ENCODE measurements at places on chromosomes 7 and 10.

DNA sequence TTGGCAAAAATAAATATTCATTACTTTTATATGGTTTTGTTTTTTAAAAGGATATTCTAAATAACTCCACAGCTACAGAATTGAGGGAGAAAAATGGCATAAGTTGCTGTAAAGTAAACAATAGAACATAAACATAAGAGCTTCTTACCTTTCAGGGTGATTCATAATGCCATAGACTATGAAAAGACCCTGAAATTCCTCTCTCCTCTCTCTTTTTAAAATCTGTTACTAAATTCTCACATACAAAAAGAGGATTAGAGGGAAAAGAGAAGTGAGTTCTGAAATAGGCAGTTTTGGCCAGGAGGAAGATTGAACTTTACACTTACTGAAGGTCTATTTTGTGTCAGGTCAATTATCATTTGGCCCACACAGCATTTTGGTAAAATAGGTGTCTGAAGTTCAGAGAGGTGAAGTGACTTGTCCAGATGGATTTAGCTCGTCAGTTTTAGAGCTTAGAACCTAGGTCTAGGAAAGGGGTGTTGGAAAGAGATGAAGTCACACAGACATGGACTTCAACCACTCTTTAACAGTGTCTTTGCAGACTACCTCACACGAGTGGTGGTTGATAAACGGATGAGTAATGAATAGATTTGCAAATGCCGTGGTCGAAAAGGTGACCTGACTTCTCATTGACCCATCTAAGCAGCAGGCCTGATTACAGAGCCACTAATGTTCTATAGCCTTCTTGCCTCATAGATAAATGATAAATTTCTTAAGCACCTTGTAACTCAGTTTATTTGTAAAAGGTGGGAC lies 190.6 kb upstream of the CCDC6 start:
- DNase-seq = no peak

GRCh38 chr7:96361116-96361857 lies 39.4 kb upstream of the SLC25A13 start:
- DNase-seq = no peak

DNA sequence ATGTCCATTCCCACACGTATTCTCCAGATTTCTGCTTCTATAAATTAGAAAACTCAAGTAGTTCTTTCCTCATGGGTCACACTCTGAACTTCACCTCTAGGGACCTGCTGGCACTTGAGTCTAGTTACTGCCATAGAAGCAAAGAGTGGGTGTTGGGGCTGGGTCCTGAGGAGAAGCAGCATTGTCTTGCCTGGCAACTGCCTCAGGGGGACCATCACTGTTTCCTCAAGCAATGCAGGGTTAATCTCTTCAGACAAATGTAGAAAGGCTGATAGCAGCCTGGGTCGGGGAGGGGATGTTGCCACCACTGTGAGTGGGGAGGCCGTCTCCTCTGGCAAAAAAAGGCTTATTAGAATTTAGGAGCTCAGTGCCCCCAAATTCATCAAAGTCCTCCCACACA lies 20.2 kb upstream of the PAPSS2 start:
- DNase-seq = no peak

DNA sequence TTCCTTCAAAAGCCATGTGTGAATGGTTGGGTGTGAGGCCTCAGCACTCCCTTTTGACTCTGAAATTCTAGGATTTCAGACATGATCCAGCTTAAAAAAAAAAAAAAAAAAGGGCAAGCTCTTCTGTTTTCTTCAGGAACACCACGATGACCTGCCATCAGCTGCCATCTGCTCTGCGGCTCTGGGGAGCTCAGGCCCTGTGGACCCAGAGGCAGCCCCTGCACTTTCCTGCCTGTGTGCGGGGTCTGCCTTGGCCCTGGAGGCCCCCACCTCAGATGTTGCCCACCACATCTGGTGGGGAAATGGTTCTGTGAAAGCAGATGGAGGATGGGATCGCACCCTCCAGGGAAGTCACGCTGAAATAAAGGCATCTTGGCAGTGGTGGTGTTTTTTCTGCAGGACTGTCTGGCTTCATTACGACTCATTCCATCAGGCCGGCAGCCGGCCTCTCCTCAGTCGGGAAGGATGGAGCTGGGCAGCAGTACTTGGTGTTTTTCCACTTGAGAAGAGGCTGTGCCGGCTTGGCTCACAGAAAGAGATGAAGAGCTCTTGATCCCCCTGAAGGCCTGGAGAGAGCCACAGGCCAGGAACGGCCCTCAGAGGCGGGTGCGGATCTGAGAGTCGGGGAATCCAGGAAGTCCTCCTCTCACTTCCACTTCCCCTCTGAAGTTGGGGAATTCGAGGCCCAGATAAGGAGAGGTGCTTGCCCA lies 66.1 kb upstream of the AQP1 start:
- DNase-seq = no peak

GRCh38 chr7:3150027-3150426 lies 106.4 kb upstream of the CARD11 start:
- DNase-seq = no peak

DNA sequence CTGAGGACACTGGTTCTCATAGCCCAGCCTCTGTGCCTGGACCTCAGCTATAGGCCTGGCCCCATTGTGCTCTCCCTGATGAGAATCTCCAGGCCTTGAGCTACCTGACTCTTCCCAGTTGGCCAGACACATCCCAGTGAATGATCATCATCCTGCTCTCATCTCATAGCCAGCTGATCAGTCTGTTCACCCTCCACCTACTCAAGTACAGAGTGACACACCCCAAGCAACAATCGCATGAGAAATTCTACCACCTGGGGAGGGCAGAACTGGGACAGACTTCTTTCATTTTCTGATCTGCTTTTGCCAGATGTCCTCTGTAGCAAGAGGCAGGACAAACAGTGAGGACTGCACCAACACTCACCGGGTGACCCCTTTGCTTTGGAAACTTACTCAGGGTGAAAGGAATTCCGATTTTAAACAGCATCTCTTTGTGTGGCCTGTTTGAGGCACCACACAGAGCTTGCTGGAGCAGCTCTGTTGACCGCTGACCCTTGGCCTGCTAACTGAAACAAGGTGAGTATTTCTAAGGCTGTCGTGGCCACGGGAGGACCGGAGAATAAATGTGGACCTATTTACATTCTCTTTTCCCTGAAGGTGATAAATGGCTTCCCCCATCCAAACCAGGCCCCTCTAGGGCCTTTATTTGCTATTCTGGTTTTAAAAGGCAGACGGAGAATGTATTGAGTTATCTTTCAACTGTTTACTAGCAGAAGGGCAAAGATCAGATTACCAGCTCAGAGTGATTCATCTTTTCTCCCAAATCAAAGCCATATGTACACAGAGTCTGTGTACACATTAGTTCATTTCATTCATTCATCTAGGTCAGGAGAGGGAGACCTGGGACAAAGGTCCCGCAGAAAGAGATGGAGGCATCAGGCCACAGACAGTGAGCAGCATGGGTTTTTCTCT lies 181.4 kb upstream of the TNS3 start:
- no peak for DNase-seq

- DNase-seq = peak; percentile 9
Observed at GRCh38 chr10:178208-178607, 43.0 kb downstream of the ZMYND11 start.

GRCh38 chr7:3821488-3821887 lies 520.4 kb downstream of the SDK1 start:
- no peak for DNase-seq

DNA sequence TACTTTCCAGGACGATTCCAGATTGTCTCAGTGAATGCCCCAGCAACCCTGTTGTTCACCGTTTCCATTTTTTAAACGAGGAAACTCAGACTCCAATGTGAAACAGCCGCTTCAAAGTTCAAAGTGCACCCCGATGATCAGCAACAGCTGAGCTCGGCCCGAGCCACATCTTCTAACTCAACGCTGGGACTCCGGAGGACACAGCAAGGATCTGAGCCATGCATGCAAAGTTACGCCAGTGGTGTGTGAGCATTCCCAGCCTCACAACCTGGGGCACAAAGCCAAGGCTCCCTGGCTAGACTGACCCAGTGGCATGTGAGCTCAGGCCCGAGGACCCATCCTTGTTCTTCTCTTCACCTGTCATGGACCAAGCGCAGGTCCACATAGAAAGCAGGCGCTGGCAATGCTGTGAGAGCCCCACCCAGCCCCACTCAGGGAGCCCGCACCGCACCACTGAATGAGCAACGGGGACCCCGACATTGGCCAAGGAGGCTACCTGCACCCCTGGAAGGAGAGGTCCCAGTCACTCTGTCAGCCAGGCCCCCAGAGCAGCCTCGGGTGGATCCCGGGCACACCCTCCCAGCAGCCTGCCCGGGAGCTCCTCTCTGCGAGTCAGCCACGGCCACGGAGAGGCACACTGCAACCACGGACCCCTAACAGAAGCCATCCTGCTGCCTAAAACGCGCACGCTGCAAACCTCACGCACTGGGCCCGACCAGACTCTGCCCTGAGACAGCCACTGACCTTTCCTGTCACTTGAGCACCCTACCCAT lies 82.9 kb downstream of the MAD1L1 start:
- no peak for DNase-seq

- DNase-seq = peak; percentile 32
Observed at GRCh38 chr10:15084502-15084922, 4.1 kb downstream of the ACBD7 start.

- DNase-seq = no peak
Observed at GRCh38 chr10:42111661-42112330, 526.6 kb downstream of the ZNF33B start.

GRCh38 chr10:47019155-47020145 lies 108.2 kb downstream of the PTPN20 start:
- DNase-seq = no peak

DNA sequence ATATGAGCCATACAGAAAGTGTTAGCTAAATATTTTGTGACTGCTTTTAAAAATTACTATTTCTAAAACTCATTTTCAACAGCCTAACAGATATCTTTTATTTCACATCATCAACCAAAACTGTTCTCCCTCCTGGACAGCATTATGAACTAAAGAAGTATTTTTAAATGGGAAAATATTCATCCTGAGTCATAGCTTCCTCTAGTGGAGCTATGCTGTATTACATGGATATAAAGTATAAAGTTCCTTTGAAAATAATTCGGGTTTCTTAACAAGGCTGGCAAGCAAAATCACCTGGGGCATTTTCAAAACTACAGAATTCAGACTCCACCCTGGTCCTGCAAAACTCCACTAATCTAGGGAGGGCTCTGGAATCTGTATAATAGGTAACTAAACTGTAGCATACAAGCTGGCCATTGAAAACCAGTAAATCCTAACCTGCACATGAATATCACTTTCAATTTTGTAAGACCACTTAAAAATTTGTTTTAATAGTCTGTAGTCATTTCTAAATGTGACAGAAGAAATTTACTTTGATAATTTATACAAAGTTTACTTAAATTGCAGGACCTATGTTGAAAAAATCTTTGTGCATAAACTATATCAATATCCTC lies 53.5 kb downstream of the SCIN start:
- peak; percentile 22 for DNase-seq

DNA sequence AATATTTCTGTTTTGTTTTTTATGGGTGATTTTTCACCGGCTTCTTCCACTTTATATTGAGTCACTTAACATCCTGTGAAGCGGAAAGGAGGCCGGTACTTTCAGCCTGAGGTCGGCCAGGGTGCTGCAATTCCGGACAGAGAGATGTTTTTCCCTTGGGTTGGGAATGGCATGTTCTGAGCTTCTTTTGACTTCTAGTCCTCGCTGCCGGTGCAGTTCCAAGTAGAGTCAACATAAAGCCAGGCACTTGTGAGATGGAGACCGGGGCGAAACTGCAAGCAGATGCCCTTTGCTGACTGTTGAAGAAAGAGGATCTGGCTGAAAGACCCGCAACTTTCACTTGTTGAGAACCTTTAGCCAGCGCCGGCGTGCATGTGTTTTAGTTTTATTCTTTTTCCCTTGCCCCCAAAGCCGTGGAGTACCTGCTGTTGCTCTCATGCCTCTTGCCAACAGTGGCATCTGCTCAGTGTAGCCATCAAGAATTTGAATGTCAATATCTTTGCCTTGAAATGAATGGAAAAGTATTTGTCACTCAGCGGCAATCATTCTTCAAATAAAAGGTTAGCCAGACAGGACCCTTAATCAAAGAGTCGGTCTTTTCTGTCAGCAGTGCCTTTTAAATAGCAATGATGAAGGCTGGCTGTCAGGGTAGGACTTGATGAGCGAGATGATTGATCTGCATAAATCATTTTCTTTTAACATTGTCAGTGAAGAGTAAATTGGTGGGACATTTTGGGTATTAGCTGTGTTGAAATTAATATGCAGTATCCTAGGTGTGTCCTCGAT lies 351.2 kb downstream of the LRMDA start:
- no peak for DNase-seq

DNA sequence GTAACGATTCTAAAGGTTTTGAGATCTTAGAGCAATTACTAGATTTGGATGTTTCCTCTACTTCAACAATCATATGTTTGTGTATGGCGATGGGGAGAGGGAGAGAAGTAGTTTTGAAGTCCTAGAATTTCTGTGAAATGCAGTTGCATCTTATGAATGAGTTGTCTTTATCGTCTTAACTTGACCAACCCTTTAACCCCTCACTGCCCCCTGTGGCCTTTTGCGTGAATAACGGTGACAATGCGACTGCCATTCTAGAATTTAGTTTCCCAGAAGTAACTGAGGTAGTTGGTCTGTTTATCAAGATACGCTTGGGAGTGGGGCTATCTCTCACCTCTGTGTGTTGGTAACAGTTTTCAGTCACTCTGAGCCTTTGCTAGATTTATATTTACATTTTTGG lies 204.6 kb downstream of the HDAC9 start:
- no peak for DNase-seq

- DNase-seq = no peak
Observed at GRCh38 chr10:60872451-60872850, 71.5 kb downstream of the RHOBTB1 start.

- no peak for DNase-seq
Observed at GRCh38 chr10:7950981-7951847, 103.3 kb upstream of the GATA3 start.

DNA sequence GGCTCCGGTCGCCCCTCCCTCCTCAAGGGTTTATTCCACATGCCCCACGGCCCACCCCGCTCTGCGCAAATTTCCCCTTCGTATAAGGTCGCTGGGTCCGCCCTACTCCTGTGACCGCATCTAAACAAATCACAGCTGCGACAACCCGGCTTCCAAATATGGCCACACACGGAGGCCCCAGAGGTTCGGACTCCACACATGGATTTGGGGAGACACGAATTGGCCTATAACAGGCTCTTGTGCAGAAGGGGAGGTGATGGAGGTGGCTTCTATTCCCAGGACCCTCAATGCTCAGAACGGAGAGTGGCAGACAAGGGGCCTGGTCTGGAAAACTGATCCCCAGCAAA lies 90.1 kb downstream of the FOXL3 start:
- DNase-seq = no peak

DNA sequence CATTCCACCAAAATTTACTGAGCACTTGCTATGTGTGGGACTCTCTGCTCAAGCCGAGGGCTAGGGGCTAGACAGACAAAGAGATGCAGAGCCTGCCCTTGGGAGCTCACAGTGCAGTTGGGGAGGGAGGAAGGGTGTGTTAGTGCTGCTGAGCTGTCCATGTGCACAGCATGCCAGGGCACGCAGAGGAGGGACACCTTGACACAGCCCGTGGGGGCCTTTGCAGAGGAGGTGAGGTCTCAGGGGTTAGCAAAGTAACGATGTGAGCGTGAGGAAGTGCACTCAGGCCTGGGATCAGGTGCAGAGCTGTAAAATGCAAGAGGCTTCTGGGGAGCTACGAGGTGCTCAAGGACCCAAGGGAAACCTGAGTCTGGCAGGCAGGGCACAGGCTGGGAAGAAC lies 16.3 kb downstream of the PRKCQ start:
- no peak for DNase-seq

All from HEK293T (cell line).